ENCODE measurements at places on chromosomes 11 and 22. TPM values are rescaled to one million over a fixed set of nuclear protein-coding genes. Genes with fewer than 3 reads are reported as not detected.
A peak's percentile ranks its signal among the peaks of the same experiment; 100 is the strongest.

DNA sequence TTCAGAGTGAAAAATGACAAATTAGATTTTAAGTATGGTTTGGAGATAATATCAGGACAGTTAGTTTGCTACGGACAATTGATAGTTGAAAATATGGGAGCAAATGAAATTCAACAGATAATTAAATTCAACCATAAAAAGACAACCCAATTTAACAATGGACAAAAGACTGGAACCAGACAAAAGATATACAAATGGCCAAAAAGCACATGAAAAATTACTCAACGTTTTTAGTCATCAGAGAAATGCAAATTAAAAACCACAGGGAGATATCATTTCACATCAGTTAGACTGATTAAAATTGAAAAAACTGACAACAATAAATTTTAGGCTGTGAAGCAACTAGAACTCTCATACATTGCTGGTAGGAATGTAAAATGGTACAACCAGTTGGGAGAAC is 27.2 kb downstream of the SIK2 start:
- no peak for DNase-seq

GRCh38 chr11:114891911-114892310 is 213.6 kb downstream of the NXPE2 start:
- no peak for DNase-seq

Gene HMOX1
- total RNA-seq = 54.0 TPM

Gene ST14
- 8.8 TPM for total RNA-seq

GRCh38 chr22:40714499-40715337 is 35.4 kb downstream of the MCHR1 start:
- no peak for DNase-seq

Gene NCAM1
- total RNA-seq = not detected

DNA sequence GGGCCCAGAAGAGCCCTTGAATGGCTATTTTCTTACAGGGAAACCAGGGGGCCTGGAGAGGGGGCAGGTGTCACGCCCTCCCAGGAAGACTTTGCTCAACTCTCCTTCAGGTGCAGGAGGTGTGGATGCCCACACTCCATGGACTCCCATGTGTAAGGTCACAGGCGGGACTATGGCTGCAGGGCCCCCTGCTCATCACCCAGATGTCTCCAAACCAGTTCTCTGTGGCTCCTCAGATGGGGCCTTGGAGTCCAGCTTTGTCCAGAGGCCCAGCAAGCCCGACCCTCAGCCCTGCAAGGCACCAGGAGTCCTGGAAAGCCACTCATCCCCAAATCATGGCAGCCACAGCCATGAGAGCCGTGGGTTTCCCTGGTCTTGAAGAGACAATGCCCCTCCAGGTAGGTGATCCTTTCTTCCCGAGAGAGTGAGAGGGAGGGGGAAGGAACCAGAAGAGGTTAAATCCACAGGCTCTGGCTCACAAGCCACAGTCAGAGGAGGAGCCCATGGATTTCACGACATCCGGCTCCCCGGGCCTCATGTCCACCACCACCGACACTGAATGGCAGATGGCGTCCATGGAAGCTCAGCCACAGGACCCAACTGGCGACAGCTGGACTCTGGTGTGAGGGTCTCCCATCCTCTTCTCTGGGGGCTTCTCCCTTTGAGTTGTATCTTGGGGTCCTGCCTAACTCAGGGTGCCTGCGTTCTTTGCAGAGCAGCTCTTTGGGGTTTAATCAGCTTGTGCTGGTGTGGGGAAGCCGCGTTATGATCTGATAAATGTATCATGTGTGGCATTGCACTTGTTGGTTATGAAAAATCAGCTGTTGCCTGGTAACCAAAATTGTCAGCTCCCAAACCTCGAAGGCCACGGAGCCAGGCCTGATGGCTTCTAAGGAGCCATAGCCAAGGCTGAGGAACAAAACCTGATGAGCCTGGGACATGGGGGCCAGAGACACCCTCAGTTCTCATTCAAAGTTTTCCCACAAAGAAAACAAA is 620.4 kb downstream of the BRD1 start:
- no peak for DNase-seq

DNA sequence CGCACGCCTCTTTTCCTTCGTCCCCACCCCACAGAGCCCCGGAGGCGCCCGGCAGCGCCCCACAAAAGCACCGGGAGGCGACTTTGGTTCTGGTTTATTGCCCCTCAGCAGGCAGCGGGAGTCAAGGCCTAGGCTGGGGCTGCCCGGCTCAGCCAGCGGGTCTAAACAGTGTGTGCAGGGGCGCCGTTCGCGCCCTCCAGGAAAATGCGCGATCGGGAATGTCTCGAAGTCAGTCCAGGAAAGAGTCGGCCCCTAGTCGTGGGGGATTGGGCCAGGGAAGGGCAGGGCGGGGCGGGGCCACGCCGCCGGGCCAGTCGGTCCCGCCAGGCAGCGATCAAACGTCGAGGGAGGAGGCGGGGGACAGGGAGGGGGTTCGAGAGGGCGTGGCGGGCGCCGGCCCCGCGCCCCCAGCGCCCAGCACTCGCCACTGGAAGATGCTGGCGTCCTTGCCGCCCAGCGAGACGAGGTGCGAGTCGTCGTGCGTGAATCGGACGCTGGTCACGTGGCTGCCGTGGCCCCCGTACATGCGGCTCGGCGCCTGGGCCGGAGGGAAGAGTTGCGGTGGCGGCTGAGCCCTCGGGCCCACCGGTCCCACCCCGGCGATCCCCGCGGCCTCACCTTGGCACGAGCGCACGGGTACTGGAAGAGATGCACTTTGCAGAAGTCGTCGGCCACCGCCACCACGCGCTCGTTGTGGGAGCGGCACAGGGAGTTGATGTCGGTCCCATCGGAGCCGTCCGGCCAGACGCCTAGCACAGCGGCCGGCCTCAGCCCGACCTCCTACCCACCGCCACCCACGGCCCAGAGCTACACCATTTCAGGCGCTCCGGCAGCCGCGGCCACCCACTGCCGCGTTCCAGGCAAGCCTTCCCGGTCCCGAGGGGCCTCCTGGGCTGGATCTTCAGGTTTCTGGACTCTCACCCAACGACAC is 741 bp upstream of the MTA2 start:
- no peak for DNase-seq

GRCh38 chr11:73671701-73672100 is 25.3 kb downstream of the PLEKHB1 start:
- no peak for DNase-seq

Gene MS4A12
- not detected for total RNA-seq

DNA sequence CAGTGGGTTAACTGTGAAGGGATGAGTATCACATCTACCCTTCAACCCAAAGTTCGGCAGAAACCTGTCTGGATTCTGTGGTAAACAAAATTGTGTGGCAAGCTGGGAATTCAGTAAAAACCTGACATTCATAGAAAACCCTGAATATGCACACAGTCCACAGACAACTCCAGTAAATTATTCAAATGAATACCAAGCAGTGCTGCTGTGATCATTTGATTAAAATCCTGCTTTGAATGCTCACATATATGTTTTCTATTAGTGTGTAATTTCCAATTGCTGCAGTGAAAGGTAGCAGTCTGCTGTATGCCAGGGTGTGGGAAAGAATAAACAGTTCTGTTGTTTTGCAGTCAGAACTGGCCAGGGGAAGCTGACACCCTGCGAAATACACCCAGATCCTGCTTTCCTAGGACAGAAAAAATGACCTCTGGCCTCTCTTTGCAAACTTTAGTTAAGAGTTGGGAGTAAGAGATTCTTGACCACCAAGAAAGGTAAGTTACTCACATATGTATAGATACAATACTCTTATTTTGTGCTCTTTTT is 217.8 kb downstream of the FAM76B start:
- DNase-seq = no peak

Gene SCN3B
- not detected for total RNA-seq

DNA sequence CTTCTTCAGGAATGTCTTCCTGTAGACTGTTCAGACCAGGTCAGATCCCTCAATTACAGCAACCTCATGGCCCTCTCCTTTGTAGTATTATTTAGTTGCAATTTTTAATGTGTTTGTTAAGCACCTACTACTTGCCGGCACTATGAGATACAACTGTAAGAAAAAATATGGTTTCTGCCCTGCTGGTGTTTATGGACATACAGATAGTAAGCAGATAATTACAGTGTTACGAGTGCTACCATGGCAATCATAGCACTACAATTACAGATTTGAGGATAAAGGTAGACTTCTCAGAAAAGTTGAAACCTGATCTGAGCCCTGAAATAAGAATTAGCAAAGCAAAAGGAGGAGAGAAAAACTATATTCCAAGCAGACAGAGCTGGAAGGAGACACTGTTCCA is 2.8 kb downstream of the LRRC51 start:
- no peak for DNase-seq

GRCh38 chr11:132289590-132290256 is 919.3 kb downstream of the NTM start:
- DNase-seq = no peak

DNA sequence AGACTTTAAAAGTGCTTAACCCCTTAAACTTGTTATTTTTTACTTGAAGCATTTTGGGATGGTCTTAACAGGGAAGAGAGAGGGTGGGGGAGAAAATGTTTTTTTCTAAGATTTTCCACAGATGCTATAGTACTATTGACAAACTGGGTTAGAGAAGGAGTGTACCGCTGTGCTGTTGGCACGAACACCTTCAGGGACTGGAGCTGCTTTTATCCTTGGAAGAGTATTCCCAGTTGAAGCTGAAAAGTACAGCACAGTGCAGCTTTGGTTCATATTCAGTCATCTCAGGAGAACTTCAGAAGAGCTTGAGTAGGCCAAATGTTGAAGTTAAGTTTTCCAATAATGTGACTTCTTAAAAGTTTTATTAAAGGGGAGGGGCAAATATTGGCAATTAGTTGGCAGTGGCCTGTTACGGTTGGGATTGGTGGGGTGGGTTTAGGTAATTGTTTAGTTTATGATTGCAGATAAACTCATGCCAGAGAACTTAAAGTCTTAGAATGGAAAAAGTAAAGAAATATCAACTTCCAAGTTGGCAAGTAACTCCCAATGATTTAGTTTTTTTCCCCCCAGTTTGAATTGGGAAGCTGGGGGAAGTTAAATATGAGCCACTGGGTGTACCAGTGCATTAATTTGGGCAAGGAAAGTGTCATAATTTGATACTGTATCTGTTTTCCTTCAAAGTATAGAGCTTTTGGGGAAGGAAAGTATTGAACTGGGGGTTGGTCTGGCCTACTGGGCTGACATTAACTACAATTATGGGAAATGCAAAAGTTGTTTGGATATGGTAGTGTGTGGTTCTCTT is 2.8 kb downstream of the MALAT1 start:
- DNase-seq = peak; percentile 21
